ENCODE measurements at places on chromosomes 4 and X.

GRCh38 chr4:181659202-181659601, 584.0 kb upstream of the TENM3 start:
- H3K36me3 ChIP-seq = no peaks in the 10 kb centered on the region
- H3K27ac ChIP-seq = no peak overlapping the region
- no peaks in the 10 kb centered on the region for H3K27me3 ChIP-seq
- no peak for DNase-seq
- no peaks in the 10 kb centered on the region for H3K4me1 ChIP-seq
- no peak overlapping the region for H3K4me3 ChIP-seq

DNA sequence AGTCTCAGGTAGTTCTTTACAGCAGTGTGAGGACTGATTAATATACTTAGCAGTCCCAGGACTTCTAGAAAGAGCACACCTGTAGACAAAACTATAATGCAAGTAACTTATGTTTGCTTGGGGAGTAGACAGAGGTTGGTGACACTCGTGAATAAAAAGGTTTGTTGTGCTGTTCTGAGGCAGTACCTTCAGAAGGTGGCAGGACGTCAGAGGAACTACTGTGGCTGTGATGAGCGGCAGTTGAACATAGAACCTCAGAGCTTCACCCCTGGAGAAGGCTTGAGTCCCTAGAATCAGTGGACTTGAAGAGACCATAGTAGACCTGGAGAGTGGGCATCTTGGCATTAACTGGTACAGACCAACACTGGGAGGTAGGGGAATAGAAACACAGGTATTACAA, 3.3 kb upstream of the GBA3 start:
- H3K27me3 ChIP-seq = no peaks in the 10 kb centered on the region
- no peak overlapping the region for H3K4me3 ChIP-seq
- no peak overlapping the region for H3K27ac ChIP-seq

GRCh38 chr4:45663003-45663402, 460.9 kb downstream of the GABRG1 start:
- no peaks in the 10 kb centered on the region for H3K4me1 ChIP-seq
- no peak overlapping the region for H3K4me3 ChIP-seq
- no peaks in the 10 kb centered on the region for H3K27me3 ChIP-seq
- H3K27ac ChIP-seq = no peak overlapping the region

DNA sequence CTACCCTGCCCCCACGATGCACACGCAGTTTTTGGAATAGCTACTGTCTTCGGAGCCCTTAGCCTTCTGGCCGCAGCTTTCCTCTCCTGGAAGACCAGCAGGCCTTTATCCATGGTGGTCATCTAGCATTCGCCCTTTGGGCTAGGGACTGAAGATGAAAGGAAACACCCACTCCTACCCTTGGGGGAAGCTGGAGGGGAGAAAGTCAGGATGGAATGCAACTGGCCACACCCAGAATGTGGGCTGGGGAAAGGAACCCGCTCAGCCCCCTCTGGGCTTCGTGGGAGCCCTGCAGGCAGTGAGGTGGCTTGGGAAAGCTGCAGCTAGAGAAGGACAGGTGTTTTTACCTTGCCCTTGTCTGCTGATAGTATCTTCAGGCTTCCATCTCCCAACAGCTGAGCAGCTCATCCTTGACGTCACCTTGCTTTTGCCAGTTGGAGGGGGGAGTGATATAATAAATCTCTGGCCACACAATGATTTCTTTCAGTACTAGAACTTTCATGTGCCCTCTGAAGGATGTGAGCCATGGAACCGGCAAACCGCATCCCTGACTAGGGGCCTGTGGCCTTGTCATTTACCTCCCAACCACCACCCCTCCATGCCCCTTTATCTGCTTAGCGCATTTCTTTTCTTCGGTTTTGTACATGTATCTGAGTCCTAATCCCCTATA, 59.0 kb downstream of the ELF4 start:
- no peak overlapping the region for H3K4me3 ChIP-seq
- H3K4me1 ChIP-seq = no peaks in the 10 kb centered on the region
- no peaks in the 10 kb centered on the region for H3K27me3 ChIP-seq

DNA sequence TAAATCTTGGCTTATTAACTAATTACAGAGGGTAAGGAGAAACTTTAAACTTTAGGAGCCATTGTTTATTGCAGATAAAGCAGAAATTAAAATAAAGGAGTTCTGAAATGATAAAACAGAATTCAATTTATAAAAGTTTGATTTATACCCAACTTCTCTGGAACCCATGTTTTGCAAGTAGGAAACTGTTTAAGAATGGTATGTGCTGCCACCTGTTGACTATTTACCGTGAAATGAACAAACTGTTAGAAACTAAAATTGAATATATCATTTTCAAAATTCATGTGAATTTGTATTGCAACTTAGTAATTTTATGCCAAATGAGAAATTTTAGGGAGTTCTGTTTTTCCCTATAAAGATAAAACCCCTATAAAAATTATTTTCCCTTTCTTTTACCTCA, 11.0 kb upstream of the TBC1D8B start:
- no peak overlapping the region for H3K4me3 ChIP-seq
- H3K27ac ChIP-seq = no peak overlapping the region
- no peaks in the 10 kb centered on the region for H3K4me1 ChIP-seq
- no peaks in the 10 kb centered on the region for H3K36me3 ChIP-seq
- H3K27me3 ChIP-seq = no peaks in the 10 kb centered on the region
- no peak for DNase-seq

- H3K27ac ChIP-seq = no peak overlapping the region
- H3K4me1 ChIP-seq = no peaks in the 10 kb centered on the region
- H3K4me3 ChIP-seq = no peak overlapping the region
- no peak for DNase-seq
- H3K27me3 ChIP-seq = no peaks in the 10 kb centered on the region
- no peaks in the 10 kb centered on the region for H3K36me3 ChIP-seq
These were observed 201.0 kb upstream of the NEIL3 start for GRCh38 chr4:177108708-177109107.

DNA sequence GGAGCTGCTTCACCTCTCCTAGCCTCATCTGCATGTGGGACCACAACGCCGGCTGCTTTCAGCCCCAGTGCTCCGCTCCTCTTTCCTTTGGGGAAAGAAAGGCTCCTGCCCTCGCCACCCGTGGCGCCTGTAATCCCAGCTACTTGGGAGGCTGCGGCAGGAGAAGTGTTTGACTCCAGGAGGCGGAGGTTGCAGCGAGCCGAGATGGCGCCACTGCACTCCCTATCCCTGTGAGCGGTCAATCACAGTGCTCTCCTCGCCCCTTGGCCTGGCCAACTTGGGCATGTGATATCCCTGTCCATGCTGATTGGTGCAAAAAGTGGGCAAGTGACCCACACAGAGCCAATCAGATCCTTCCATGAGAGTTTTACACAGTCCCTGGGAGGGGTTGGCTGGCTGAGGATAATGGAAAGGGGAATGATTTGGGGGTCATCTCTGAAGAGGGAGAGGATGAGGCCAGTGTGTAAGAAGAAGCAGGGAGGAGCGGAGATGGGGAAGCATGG, 56.2 kb downstream of the WFS1 start:
- H3K36me3 ChIP-seq = peaks cover 3% of the 10 kb centered on the region
- H3K27ac ChIP-seq = no peak overlapping the region
- peaks cover 55% of the 10 kb centered on the region for H3K27me3 ChIP-seq
- H3K4me1 ChIP-seq = no peaks in the 10 kb centered on the region
- DNase-seq = no peak

Measured in central memory CD8-positive, alpha-beta T cell (primary cell).